Stimulated activated CD4-positive, alpha-beta T cell treated with anti-CD3 and anti-CD28 coated beads, Interleukin-4, amount 100 ng/mL, for 4 hours (primary cell): ENCODE measurements at places on chromosomes 2 and 18.

GRCh38 chr2:30689496-30690125, 117.6 kb downstream of the CAPN13 start:
- no peak for DNase-seq

GRCh38 chr2:51490576-51491234, 458.8 kb upstream of the NRXN1 start:
- no peak for DNase-seq

DNA sequence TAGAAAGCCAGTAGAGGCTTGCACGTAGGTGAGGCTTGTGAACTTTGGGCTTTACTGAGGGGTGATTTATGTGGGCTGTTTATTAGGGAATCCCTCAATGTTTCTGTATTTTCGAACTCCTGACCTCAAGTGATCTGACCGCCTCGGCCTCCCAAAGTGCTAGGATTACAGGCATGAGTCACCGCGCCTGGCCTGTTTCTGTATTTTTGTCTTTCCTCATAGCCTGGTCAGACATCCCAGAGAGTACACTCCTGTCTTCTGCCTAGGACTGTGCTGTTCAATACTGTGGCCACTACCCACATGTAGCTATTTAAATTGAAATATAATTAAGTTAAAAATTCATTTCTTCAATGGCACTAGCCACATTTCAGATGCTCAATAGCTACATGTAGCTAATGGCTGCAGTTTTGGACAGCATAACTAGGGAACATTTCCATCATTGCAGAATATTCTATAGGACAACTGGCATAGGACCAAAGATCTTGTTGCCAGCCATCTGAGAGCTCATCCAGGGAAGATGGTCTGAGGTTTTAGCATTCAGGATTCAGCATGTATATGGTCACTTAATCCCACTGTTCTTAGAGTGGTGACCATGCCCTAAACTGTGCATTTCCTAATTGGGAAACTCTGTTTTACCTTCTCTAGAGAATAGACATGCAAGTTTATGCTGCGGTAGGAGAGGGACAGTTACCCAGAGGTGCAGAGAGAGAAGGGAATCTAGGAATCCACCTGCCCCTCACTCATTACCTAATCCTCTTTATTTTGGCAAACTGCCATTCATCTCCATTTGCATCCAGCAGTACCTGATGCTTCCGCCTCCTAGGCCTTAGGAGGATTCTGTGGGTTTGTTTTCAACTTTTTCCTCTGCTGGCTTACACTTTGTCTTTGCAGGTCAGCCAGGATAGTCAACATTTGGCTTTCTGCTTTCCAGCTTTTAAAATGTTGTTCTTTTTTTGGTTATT, 64.4 kb downstream of the LCLAT1 start:
- DNase-seq, result no peak

GRCh38 chr2:197978971-197979370, 174.6 kb downstream of the PLCL1 start:
- DNase-seq, result no peak

DNA sequence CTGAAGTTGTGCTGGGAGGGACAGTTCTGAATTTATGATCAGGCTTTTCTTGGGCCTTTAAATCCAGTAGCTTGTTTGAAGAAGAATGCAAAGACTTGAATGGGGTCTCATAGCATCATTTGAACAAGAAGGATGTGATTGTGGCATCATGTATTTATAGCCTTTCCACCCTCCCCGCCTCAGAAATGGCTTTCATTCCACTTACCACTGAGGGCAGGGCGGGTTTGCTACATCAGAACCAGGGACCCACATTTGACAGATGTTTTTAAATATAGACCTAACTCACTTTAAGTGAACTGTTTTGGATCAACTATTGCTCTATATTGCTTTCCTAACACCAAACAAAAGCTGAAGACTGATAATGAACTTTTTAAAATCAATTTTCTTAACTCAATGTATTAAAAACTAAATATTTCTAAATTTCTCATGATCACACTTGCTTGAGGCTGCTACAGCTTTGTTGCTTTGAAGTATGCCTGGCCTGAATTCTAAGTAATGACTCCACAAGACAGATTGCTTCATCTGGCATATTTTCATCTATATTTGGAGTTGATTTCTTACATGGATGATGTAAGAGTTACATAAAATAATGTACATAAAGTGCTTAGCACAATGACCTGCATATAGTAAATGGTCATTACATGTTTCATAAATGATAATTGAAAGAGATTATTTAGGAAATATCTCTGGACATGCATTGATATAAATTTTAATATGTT, 1552.9 kb upstream of the SLC39A10 start:
- DNase-seq, result no peak

- DNase-seq, result no peak
Measured at GRCh38 chr2:216340280-216340631, 32.0 kb downstream of the MARCHF4 start.

DNA sequence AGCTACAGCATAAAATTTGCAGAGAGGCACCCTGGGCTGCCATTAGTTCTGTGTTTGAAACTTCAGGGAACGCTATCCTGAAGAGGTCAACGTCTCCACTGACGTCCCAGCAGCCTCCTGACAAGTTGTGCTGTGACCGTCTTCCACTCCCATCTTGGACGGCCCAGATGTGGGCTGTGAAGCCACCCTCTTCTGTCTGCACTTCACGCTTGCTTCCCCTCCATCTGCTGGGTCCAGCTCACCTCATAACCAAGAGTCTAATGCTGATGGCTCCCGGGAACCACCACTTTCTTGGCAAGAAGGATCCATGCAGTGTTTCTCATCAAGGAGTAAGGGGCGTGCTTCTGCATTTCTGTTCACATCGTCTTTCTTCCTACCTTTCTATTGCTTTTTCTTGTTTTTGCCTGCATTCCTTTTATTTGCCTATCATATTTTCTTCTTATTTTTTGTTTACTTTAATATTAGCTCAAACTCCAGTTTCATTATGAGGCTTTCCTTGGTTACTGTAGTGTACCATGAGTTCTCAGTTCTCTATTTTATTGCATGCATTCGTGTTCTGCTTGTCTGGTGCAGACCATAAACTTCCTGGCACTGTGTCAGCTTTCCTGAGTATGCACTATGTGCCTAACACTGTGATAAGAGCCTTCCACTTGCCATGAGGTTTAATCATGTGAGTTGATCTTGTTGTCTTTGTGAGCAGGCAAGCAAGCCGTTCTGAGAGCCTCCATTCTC, 631.8 kb upstream of the RAB6C start:
- no peak for DNase-seq

DNA sequence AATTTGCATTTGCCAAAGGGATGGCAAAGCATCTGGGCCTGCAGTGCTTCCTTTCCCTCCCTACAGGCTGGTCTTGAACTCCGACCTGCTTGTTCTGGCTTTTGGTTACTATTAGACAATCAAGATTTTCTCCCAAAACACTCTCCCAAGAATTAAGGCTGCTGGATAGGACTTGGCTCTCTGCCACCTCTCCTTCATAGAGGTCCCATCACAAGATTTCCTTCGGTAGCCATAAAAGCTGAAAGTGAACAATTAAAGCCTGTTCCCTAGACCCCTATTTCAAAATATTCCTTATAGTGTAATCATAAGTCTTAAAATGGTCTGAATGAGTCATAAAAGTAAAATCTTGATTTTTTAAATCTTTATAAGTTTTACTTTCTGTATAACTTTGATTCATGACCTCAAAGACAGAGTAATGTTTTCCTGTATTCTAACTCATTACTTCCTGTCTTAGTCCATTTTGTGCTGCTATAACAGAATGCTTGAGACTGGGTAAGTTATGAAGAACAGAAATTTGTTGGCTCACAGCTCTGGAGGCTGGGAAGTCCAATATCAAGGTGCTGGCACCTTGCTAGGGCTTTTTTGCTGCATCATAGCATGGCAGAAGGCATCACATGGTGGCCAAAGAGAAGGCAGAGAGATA, 37.8 kb upstream of the TNP1 start:
- DNase-seq, result no peak

GRCh38 chr2:10048501-10049171, 5.3 kb downstream of the KLF11 start:
- no peak for DNase-seq

DNA sequence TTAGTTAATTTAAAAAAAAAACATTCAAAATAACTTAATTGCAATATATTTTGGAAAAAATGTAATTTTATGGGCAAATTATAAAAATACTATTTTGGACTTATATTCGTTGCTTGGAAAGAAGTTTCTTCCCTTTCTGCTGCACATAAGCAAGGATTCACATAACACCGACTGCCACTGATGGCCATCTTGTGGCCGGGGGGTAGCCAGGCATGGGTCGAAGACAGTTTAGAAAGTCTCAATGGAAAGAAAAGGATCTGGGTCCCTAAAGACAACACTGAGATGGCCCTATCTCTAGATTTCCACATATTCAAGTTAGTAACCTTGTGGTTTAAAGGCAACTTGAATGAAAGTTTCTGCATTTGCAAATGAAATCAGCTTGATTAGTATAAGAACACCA, 318.6 kb downstream of the AKAIN1 start:
- no peak for DNase-seq

DNA sequence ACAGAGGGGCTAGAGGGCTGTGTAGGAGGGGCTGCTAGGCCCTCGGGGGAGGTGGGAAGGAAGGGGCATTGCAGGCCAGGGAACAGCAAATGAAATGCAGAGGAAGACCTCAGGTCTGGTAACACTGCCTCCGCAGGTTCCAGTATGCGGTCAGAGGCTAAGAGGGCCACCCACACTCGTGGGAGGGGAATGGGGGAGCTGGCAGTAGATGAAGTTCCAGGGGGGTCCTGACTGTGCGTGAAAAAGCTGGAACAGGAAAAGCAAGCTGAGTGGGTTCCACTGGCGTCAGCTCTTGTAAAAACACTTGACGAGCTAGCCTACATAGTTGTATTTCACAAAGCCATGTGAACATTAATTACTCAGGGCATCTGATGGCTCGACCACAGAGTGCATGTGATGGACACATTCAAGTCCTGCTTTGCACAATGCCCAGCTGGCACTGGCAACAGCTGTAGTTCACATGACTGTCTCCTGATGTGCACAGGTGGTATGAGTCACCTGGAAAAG, 29.0 kb upstream of the PTPN4 start:
- DNase-seq, result no peak

GRCh38 chr2:154480521-154480920, 218.0 kb upstream of the KCNJ3 start:
- DNase-seq, result no peak

GRCh38 chr18:57621246-57621604, 411 bp downstream of the NARS1 start:
- DNase-seq, result no peak

GRCh38 chr2:236679884-236680860, 110.5 kb downstream of the ACKR3 start:
- no peak for DNase-seq

- no peak for DNase-seq
Measured at GRCh38 chr2:128466376-128466775, 147.7 kb upstream of the HS6ST1 start.

- DNase-seq, result no peak
Measured at GRCh38 chr2:42978175-42978886, 185.9 kb upstream of the HAAO start.

- DNase-seq, result no peak
Measured at GRCh38 chr2:11326677-11327211, 17.7 kb downstream of the ROCK2 start.

DNA sequence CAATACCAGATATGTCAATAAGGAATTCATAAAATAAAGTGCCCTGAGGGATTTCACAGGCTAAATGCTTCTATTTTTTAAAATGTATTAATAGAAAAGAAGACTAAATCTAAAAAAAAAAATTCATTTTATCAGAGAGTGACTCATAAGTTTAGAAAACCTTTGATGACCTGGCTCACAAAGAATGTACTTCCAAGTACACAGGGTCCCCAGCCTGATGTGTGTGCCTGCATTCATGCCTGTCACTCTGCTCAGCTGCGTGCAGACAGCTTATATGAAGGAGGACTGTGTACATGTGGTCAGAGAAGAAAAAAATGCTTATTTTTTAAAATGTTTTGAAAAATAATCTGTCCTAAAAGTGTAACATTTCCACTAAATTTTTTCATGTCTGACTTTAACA, 3.0 kb upstream of the CPS1 start:
- DNase-seq, result no peak
